ENCODE measurements at places on chromosomes 16 and 17.

DNA sequence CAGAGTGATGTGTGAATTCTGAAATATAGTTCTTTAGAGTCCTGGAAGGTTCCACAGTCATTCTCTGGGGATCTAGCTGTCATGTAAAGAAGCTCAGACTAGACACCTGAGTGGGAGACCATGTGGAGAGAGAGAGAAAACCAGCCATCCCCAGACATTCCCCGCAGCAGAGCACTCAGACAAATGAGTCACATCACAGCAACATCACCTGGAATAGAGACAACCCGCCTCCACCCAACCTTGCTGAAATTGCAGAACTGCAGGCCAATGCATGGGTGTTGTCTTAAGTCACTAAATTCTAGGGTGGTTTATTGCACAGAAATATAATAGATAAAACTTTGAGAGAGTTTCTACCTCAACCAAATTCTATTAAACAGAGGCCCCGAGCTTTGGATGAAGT is 392.0 kb upstream of the DYNLRB2 start:
- DNase-seq, result no peak

DNA sequence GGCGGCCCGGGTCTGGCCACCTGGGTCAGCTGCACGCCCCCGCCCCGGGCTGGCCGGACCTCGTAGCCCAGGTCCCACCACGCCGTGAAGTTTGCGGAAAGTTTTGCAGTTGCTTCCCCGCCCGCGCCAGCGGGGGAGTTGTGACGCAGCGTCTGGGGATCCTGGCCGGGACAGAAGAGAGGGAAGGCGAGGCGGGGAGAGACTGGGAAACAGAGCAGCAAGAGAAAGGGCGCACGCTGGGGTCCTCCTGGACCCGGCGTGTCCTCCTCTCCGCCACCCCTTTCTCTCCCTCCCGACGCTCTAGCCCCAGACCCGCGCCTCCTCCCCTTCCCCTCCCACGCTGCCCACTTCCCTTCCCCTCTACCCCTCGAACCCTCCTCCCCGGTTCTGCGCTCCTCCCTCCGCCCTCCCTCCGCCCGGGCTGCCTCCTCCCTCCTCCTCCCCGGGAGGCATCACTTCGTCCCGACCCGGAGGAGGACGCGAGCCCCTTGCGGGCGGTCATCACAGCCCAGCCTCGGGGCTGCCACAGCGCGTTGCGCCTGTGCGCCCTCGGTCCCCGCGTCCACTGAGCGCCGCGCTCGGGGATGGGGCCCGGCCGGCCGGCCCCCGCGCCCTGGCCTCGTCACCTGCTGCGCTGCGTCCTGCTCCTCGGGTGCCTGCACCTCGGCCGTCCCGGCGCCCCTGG is at the start of gene MRC2:
Gene MRC2, plus strand, starts transcription at position 452 of the 685 bp plus-strand sequence. Its CDS starts 133 bp downstream, at position 585.
- DNase-seq, result no peak

GRCh38 chr17:15397620-15398019 is 56.2 kb upstream of the TEKT3 start:
- no peak for DNase-seq

- DNase-seq, result no peak
Measured at GRCh38 chr16:83903751-83904150, 4.8 kb downstream of the MLYCD start.

GRCh38 chr16:54577651-54578128 is 291.1 kb upstream of the IRX3 start:
- DNase-seq, result no peak

GRCh38 chr17:29369831-29370735 is 20.1 kb upstream of the TAOK1 start:
- no peak for DNase-seq

GRCh38 chr16:16973707-16974591 is 496.8 kb downstream of the XYLT1 start:
- DNase-seq, result no peak

- no peak for DNase-seq
Measured at GRCh38 chr16:70429888-70430666, 8.8 kb downstream of the ST3GAL2 start.

DNA sequence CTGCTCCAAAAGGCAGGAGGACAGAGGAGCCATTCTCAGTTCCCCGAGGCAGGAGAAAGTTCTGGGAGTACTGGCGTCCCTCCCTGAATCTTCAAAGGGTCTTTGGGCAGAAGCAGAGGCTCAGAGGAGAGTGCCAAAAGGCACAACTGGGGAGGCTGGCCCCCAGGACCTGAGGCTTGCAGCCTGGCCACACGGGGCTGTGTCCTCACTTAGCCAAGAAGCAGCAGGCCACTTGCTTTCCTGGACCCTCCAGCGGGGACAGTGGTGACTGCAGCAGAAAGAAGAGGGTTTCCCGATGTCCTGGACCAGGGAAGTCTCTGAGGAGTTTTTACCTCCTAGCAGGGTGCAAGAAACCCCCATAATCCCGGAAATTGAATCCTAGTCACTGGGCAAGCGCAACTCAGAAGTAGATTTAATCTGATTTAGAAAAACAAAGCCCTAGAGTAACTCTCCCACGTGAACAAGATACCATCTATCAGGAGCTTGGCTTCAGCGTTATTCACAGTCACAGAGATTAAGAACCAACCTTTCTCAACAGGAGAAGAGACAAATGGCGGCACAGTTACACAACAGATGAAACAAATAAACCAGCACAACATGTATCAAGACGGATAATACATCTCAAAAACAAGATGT is 25.5 kb upstream of the BCO1 start:
- DNase-seq, result no peak

GRCh38 chr16:49637933-49638672 is 217.8 kb downstream of the ZNF423 start:
- DNase-seq, result no peak

DNA sequence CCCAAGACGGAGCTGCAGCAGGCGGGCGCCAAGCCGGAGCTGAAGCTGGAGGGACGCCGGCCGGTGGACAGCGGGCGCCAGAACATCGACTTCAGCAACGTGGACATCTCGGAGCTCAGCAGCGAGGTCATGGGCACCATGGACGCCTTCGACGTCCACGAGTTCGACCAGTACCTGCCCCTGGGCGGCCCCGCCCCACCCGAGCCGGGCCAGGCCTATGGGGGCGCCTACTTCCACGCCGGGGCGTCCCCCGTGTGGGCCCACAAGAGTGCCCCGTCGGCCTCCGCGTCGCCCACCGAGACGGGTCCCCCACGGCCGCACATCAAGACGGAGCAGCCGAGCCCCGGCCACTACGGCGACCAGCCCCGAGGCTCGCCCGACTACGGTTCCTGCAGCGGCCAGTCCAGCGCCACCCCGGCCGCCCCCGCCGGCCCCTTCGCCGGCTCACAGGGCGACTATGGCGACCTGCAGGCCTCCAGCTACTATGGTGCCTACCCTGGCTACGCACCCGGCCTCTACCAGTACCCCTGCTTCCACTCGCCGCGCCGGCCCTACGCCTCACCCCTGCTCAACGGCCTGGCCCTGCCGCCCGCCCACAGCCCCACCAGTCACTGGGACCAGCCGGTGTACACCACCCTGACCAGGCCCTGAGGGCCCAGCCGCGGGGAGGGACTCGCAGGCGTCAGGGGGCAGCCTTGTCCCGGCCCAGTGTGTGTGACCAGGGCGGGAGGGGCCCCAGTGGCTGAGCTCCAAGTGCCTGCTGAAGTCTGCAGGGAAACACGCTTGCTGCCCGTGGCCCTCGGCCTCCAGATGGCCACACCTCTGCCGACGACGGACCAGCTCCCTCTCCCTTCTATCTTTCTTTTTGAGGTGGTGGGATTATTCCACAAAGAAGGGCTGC is 3.4 kb downstream of the SOX8 start:
- DNase-seq, result no peak

GRCh38 chr17:38457577-38458371 is 29.5 kb downstream of the ARHGAP23 start:
- DNase-seq, result no peak

DNA sequence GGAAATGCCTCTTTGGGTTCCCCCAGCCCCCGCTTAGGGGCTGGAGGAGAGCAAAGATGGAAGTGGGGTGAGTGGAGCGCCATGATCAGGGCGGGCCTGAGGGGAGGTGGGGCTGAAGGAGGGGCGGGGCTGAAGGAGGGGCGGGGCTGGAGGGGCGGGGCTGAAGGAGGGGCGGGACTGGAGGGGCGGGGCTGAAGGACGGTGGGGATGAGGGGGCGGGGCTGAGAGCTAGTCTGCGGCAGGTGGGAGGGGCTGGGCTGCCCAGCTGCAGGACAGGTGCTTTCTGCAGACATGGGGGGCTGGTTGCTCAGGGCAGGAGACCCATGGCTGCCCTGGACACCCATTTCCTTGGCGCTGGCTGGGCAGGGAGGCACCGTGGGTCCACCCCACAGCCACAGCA is 39.1 kb upstream of the PABPN1L start:
- DNase-seq, result no peak

DNA sequence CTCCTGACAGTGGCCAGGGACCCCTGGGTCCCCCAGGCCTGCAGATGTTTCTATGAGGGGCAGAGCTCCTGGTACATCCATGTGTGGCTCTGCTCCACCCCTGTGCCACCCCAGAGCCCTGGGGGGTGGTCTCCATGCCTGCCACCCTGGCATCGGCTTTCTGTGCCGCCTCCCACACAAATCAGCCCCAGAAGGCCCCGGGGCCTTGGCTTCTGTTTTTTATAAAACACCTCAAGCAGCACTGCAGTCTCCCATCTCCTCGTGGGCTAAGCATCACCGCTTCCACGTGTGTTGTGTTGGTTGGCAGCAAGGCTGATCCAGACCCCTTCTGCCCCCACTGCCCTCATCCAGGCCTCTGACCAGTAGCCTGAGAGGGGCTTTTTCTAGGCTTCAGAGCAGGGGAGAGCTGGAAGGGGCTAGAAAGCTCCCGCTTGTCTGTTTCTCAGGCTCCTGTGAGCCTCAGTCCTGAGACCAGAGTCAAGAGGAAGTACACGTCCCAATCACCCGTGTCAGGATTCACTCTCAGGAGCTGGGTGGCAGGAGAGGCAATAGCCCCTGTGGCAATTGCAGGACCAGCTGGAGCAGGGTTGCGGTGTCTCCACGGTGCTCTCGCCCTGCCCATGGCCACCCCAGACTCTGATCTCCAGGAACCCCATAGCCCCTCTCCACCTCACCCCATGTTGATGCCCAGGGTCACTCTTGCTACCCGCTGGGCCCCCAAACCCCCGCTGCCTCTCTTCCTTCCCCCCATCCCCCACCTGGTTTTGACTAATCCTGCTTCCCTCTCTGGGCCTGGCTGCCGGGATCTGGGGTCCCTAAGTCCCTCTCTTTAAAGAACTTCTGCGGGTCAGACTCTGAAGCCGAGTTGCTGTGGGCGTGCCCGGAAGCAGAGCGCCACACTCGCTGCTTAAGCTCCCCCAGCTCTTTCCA is 25.1 kb downstream of the C1QTNF1 start:
- DNase-seq, result no peak

GRCh38 chr16:86252596-86252995 is 257.7 kb upstream of the FOXF1 start:
- DNase-seq, result no peak

DNA sequence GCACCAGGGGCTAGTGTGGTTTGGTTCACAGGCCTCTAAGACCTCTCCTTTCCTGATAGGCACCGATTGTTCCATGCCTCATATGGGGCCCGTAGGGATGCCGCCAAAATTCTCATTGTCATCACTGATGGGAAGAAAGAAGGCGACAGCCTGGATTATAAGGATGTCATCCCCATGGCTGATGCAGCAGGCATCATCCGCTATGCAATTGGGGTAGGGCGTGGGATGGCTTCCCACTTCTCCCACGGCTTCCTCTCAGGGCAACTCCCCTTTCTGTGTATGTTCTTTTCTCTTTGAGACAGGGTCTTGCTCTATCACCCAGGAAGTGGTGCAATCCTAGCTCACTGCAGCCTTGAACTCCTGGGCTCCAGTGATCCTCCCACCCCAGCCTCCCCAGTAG is 5.3 kb downstream of the ITGAX start:
- no peak for DNase-seq

GRCh38 chr16:48885471-48885870 is 275.5 kb upstream of the N4BP1 start:
- DNase-seq, result no peak
